ENCODE measurements at places on chromosomes 3 and 15.

GRCh38 chr3:145286937-145287336 is 874.0 kb downstream of the PLOD2 start:
- no peak for DNase-seq

- no peak for DNase-seq
These were observed 56.9 kb upstream of the TBC1D5 start for GRCh38 chr3:17799312-17799711.

- DNase-seq = no peak
These were observed 767.8 kb upstream of the GOLIM4 start for GRCh38 chr3:168863561-168863960.

GRCh38 chr15:62782071-62782841 is 260.3 kb upstream of the TPM1 start:
- DNase-seq = no peak

DNA sequence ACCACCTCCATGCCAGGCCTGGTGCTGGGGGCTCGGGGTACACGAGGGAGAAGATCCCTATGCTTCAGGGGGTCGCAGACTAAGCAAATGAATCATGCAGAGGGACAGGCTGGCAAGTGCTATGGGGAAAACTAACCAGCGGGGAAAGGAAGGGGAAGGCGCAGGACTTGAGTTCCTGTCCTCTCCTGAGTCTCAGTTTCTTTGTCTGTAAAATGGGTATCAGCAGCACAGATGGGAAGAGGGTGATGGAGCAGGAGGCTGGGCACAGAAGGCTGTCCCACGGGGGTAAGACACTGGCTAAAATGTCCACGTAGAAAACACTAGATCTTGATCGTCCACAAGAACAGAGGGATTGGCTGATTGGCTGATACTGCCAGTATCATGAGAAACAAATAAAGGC is 39.8 kb downstream of the RGMA start:
- no peak for DNase-seq

DNA sequence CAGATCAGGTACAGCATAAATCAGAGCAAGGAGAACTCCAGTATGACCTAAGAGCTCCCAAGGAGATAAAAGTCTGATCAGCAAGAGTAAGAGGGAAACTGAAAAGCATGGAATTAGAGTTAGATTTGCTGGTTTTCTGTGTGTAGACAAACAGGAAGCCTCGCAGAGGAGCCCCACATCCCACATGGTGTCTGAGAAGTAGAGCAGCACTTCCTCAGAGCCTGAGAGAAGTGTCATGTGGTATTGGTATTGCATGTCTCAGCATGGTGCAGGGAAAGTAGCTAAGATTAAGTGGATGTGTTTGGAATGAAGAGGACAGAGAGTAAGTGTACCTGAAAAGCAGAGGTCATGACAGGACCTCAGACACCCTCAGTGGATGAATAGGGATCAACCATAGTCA is 175.4 kb upstream of the GBE1 start:
- no peak for DNase-seq

DNA sequence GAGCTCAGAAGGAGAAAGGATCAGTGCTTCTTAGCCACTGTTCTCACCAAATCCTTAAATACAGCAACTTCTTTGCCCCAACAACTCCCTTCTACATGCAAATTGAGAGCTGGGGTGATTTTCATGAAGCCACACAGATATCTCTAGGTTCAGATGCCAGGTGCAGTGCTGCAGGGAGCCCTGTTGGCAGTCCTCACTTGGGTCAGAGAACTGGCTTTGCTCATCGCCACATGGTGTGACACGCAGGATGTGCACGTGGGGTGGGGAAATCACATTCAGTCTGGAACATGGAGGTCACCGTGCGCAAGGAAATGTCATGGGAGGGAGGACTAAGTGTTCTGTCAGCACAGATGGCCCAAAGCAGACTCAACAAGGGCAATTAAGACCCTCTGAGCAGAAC is 103.8 kb downstream of the WDR76 start:
- DNase-seq = no peak

- DNase-seq = no peak
These were observed 220.9 kb downstream of the ATP8B4 start for GRCh38 chr15:49898097-49898496.

GRCh38 chr3:105422645-105423044 is 55.9 kb downstream of the ALCAM start:
- DNase-seq = no peak

DNA sequence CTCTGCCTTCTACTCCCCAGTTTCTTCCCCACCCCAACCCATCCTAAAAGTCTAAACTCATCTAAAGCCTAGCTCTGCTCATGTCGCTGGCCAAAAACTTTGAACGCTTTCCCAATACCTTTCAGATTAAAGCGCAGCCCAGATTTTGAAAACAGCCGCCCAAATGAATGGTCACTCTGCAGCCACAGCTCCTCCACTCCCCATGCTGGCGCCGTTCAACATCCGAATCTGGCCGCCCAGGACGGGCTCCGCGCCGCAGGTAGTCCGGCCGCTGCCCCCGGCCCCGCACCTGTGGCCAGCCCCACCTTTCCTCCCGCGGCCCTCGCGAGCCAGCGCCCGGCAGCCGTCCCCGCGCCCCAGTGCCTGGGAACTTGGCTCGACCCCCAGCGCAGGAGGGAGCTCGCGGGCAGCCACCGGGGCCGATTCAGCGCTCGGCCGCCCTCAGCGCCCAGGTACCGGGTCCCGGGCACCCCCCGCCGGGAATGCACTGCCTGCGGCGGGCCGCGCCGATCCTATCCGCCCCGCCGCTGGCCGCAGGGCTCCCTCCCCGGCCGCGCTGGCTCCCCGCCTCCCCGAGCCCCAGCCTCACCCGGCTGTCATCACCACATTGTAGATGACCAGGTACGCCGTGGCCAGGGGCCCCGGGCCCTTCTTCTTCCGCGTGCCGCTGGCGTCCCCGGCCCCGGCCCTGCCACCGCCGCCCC is 417 bp downstream of the HACD2 start:
- DNase-seq = no peak

- no peak for DNase-seq
These were observed 6.2 kb upstream of the TMF1 start for GRCh38 chr3:69058180-69058946.

GRCh38 chr3:123621186-123621849 is 36.5 kb upstream of the HACD2 start:
- no peak for DNase-seq

- DNase-seq = no peak
These were observed 296.6 kb upstream of the SLCO3A1 start for GRCh38 chr15:91556926-91557325.

GRCh38 chr3:74507691-74508090 is 106.8 kb downstream of the CNTN3 start:
- DNase-seq = no peak

DNA sequence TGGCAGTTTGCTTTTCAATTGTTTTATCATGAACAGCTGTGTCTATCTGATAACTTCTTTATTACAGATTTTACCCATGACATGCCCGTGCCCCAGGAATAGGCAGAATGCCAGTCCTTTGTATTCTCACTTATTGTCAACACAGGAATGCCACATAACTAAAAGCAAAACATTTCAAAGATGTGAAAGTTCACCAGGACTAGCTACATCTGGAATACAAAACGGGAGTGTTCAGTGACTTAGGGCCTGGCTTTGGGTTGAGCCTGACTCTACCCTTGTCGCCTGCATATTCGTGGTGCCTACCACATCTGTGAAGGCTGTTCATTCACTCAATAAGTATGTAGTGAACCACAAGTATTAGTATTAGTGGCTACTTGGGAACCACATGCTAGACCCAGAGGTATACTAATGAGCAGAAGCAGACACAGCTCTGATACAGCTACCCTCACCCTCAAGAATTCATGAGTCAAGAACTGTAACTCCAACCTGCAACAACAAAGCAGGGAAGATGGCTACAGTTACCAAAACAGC is 2.9 kb downstream of the TNFSF10 start:
- no peak for DNase-seq

DNA sequence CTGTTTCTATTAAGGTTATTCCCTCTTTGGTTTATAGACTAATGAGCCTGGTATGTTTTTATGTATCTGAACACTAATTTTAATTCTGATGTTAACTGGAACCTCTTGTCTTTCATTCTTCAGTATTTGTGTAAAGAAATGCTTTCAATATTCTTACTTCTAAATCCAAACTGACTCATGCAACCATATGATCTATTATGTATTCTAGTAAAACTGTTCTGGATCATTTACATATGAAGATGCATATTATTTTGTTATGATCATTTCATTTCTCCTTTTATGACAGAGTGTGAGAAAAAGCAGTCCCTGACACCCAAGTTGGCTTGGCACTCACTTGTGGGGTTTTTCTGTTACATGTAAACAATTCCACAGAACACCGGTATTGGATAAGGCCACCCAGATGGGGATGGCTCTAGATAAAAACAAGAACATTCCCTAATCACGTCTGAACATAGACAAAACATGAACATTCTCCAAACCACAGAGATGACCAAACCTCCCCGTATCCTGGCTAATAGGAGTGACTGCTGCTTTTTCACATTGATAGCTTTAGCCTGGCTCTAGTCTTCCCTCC is 72.2 kb upstream of the EPHB3 start:
- no peak for DNase-seq

DNA sequence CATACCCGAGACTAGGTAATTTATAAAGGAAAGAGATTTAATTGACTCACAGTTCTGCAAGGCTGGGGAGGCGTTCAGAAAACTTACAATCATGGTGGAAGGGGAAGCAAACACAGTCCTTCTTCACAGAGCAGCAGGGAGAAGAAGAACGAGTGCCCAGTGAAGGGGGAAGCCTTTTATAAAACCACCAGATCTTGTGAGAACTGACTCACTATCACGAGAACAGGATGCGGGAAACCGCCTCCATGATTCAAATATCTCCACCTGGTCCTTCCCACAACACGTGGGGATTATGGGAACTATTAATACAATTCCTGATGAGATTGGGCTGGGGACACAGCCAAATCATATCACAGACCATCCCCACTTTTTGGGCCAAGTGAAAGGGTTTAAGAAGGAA is 58.8 kb upstream of the CTXND1 start:
- no peak for DNase-seq

DNA sequence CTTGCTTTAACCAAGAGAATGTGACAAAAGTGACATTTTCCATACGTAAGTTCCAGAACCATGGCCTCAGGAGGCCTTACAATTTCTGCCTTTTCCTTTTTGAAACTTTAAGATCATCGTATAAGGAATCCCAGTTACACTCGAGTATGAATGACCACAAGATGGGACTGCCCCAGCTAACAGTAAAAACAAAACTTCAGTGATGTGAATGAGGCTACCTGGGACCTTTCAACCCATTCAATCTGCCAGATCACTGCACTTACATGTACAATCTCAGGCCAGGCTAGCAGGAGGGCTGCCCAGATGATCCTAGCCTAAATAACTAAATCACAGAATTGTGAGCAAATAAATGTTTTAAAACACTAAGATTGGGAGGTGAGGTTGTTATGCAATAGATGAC is 328.8 kb downstream of the CNTN6 start:
- no peak for DNase-seq
